ENCODE measurements at places on chromosomes 12 and 14.

DNA sequence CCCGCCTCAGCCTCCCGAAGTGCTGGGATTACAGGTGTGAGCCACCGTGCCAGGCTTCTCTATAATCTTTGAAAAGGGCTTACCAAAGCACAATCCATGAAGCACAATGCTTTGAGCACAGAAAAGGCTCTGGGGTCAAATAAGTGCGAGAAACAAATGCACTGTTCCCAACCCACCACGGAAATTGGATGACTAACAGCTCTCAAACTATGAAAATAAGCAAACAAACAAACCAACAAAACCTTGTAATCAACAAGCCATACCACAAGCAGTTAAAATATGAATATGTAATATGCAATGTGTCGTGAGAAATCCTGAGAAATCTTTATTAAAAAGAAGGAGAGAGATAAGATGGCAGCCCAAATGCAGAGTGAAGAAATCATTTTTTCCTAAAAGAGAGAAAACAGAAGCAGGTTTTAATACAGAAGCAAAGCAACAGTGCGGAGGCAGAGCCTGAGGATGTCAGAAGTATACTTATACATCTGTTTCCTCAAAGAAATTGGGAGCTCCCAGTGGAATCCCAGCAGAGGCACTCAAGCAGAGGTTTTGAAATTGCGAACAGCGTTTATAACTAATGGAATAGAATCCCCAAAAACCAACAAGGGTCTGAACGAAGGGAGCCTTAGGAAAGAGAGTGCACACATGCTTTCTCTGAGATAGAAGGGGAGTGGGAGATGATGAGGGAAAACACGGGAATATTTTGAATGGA, 17.1 kb downstream of the SMCO2 start:
- no peak for DNase-seq

- DNase-seq, result no peak
These were observed 9.7 kb downstream of the MOK start for GRCh38 chr14:102295270-102295669.

DNA sequence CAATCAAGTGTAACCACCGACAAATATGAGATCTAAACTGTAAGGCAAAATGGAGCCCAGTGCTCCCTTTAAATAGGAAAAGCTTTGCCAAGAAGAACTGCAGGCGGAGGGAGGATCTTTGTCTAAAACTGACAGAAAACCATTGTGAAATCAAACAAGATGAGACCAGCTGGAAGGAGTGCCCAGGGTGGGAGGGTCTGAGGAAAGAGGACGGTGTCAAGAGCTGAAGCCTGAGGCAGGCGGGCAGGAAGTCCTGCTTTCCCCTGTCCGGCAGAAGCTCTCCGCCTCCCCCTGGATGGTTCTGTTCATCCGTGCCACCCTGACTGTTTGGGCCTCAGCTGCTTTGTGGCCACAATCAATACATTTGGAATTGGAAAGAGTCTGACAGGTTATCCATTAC, 37.5 kb downstream of the CDC42BPB start:
- DNase-seq, result no peak

DNA sequence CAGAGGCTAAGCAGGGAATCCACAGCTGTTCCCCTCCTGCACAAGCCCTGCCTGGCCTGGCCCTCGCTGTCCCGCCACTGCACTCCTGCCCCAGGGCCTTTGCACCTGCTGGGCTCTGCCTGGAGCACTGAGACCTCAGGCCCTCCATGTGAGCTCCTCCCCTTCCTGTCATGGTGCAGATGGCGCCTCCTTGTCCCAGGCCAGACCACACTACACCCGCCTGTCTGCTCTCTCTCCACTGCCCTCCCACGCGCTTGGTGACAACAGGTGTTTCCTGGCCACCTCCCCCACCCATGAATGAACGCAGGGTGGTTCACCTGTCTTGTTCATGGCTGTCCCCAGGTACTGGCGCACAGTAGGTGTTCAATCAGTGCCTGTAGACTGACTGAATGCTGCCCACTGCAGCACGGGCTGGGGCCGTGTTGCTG, 82.9 kb downstream of the NCOR2 start:
- peak; percentile 34 for DNase-seq

- DNase-seq, result no peak
These were observed 5.6 kb downstream of the CABP1 start for GRCh38 chr12:120646044-120646443.

DNA sequence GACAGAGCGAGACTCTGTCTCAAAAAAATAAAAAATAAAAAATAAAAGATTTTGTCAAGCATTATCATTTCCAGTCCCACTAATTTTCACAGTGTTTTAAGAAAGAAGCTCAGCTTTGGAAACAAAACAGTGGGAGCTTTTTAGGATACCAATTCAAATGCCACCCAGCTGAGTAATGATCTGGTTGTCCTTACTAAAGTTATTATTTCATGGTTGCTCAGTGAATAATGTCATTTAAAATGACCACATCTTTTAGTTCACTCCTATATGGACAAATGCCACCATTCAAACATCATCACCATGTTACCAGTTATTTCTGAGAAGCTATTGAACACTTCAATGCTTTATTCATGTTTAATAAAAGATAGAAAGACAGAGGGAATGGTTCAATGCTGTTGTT, 365.0 kb downstream of the CCER1 start:
- no peak for DNase-seq

DNA sequence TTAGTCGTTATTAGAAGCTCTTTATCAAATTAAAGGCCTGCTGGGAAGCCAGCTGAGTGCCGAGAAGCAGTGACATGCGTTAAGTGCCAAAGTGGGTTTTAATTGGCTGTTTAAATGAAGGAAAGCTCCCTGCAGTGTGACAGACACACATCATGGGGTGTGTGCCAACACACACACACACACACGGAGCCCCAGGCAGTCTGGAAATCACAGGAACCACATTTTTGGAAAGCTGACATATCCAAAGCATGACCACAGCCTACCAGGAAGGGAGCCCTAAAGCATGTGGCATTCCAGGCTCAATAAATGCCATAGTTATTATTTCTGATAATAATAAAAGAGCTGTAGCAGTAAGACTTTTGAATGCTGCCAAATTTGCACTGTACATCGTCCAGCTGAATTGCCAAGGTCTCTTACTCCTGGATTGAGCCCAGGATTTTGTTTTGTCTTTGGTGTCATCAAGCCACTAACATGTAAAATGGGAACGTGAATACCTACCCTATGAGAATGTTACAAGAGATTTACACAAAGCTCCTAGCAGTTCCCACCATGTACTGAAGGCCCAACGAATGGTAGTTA, 135.1 kb downstream of the TMEM30B start:
- DNase-seq, result no peak

DNA sequence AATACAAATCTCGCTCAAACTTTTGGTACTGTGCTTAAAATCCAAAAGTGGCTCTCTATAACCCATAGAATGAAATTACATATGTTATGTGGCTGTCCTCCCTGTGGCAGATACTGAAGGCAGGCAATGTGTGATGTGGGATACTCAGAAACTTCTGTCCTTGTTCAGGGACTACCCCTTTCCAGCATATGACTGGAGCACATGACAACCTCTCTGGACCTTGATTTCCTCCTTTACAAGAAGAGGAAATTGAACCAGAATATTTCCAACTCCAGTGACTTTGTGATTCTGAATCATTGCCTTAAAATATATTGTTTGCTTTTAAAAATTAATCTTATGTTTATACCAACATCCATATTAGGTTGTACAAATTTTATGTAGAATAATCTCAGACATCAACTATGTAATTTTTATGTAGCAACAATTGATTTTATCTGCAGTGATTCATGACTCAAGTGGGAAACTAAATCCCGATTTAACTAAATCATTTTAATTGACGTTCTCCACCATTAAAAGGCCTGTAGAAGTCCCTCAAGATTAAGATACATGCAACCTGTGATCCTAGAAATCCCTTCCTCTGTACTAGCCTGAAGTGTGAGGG, 162.4 kb downstream of the AKAP6 start:
- no peak for DNase-seq

DNA sequence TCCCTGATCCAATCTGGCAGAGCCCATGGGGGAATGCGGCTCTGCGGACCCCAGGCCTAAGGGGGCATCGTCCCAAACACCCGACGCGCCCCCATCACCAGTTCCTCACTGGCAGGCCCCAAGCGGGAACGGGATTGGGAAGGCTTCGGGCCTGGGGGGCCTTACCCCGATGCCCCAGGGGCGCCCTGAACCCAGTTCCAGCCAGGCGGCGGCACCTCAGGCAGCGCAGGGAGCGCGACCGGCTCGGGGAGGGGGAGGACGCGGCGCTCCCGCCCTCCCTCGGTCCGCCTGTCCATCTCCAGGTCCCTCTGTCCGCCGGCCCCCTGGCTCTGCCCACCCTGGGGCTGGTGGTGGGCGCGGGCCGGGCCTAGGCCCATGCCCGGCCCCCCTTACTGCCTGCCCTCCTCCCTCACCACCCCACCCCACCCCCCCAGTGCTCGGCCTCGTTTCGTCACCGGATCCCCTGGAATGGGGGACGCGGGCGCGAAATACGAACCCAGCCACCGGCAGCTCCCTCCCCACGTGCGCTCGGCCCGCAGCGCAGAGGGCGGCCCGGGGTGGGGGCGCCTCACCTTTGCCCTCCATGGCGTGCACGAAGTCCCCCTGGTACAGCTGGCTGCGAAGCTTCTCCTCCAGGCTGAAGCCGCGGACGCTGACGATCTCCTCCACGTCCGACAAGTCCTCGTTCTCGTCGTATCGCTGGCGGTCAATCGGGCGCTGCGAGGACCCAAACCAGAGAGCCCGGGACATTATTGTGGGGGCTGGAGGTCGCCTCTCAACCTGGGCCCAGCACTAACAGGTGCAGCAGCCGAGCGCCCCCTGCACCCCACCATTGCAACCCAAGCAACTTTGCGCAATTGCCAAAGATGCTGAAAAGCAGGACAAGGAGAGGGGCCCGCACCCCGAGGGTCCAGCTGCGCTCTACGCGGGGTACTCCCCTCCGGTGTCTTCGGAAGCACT, 2.3 kb downstream of the KDM2B start:
- DNase-seq, result peak; percentile 23

DNA sequence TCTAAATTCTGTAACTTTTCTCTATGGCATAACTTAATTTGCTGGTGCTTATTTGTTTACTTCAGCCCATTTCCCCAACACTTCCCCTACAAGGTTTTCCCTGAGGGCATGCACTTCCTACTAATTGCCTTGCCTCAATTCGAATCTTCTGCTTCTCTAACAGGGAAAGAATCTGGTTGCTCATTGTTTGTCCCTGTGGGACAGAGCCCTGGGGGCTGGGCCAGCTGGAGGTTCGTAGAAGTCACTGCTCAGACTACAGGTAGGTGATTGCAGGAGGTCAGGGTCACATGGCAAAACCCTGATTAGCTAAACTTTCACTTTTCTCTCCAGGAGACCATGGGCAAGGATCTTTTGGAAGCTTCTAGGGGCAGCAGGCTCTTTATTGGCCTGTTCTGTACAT, 72.0 kb downstream of the ZFC3H1 start:
- no peak for DNase-seq

DNA sequence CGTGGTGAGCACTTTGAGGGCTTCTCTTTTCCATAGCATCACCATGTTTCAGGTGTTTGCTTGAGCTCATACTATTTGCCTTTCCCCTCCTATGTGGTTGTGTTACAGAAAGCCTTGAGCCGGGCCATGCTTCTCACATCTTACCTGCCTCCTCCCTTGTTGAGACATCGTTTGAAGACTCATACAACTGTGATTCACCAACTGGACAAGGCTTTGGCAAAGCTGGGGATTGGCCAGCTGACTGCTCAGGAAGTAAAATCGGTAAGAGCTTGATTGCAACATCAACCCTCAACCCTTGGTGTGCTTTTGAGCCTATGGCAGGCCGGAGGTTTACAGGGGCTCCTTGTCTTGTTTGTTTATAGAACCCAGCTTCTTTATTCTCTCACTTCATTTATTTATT, 8.1 kb downstream of the LETMD1 start:
- no peak for DNase-seq

All from CD4-positive, alpha-beta T cell treated with Interleukin-15 for 1 hour (primary cell).